ENCODE measurements at places on chromosomes 5 and 9.

- no peak for DNase-seq
Observed at GRCh38 chr5:95761771-95762651, 30.9 kb downstream of the RHOBTB3 start.

GRCh38 chr9:136847088-136847825 is 2.0 kb upstream of the PHPT1 start:
- DNase-seq, result peak; percentile 87

GRCh38 chr5:156407251-156407650 is 80.3 kb downstream of the SGCD start:
- DNase-seq, result no peak

- no peak for DNase-seq
Observed at GRCh38 chr5:124744170-124744971, 2.1 kb downstream of the ZNF608 start.

GRCh38 chr5:120320626-120321025 is 143.5 kb upstream of the PRR16 start:
- DNase-seq, result no peak

DNA sequence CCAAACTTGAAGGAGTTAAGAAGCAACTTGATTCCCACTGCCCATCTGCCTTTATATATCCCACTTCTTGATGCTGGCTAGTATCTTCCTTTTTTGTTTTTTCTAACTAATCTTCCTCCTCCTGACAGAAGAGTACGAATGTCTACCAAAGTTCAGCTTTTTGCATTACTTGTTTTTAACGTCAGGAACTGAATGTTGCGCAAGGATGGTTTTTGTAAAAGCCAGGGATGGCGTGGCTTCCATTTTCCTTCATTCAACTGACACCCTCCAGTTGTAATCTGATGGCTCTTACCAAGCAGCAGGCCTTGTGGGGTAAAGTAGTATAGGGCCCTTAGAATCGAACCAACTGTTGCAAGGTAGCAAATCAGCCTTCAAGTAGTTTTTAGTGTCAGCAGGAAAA is 70.8 kb upstream of the GPR151 start:
- no peak for DNase-seq

DNA sequence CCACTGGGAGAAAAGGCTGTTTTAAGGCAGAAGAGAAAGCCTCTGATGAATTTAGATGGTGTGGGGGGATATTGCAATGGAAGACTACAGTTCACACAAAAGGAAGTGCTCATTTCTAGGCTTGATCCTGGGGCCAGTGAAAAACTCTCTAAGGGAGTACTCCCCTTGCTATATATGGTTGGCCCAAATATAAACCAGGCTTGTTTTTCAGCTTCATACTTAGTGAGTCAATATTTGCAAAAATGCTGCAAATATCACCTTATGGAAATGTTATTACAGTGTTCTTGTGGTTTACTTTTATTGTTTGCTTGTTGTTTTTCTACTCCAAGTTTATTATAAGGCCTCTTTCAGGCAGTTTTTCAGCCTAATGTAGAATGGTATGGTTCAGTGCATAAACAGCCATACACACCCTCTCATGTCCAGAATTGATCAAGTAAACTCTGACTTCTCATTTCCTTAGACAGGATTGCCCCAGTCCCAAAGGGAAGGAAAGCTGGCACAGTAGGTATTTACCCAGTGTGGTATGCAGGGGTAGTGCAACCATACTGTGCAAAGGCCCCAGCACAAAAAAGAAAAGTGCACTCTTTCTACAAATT is 115.1 kb downstream of the FEM1C start:
- DNase-seq, result no peak

GRCh38 chr9:105311306-105311705 is 66.9 kb downstream of the SLC44A1 start:
- DNase-seq, result no peak

DNA sequence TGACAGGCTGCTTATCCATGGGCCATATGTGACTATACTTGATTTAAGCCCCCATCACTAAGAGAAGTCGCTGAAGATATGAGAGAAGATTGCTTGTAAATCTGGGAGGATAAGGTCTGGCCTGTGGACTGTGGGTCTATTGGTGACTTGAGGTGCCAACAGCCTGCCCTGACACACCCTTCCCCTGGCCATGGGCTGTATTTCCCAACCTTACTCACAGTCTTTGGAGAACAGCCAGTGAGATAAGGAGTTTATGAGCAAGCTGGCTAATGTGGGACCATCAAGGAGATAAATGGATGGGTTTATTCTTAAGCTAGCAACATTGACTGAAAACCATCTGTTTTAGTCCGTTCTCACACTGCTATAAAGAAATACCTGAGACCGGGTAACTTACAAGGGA is 231.3 kb downstream of the ZSWIM6 start:
- no peak for DNase-seq

DNA sequence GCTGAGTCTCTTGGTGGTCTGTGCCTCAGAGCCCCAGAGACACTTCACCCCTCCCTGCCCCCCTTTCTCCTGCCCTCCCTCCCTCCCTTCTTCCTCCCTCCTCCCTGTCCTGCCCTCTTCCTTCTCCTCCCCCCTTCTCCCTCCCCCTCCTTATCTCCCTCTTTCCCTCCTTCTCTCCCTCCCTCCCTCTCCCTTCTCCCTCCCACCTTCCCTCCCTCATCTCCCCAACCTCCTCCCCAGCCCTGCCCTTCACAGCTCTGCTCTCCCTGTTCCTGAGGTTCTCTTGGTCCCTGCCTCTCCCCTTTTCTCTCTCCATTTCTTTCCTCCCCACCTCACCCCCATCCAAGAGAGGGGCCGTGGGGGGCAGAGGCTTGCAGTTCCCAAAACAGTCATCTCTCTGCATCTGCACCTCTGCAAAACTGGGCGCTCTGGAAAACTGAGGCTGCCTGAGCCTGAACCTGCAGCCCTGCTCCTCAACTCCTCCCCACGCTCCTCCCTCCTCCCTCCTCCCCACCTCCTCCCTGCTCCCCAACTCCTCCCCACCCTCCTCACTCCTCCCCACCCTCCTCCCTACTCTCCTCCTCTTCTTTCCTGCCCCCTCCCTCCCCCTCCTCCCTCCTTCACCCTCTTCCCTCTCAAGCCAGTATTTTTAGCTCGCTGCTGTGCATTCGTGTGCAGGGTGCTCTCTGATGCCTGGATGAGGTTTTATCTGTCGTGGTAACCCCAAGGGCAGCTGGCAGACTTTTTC is 219.1 kb downstream of the C9orf50 start:
- DNase-seq, result no peak

DNA sequence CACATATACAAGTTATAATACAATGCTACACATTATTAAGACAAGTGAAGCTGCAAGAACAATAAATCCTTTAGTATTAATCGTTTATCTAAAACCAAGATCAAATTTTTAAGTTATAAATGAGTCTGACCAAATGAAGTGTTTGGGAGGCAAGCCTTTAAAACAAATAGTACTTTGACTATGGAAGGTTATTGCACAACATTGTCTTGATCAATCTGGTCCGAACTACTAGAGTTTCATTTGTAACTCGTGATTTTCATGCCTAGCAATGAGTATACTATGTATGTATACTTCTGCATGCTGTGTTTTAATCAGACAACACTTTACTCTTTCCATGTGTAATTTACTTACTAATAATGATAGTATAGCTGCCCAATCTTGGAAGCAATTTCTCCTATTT is 87.2 kb upstream of the GOLGA1 start:
- DNase-seq, result no peak

GRCh38 chr5:120052916-120053828 is 410.9 kb upstream of the PRR16 start:
- no peak for DNase-seq

GRCh38 chr5:168316139-168316578 is 24.7 kb downstream of the WWC1 start:
- no peak for DNase-seq

Measured in ecto neural progenitor cell (in vitro differentiated cells).